ENCODE measurements at places on chromosomes 3 and 15. TPM values are rescaled to one million over a fixed set of nuclear protein-coding genes. Genes with fewer than 3 reads are reported as not detected.
A peak's percentile ranks its signal among the peaks of the same experiment; 100 is the strongest.

DNA sequence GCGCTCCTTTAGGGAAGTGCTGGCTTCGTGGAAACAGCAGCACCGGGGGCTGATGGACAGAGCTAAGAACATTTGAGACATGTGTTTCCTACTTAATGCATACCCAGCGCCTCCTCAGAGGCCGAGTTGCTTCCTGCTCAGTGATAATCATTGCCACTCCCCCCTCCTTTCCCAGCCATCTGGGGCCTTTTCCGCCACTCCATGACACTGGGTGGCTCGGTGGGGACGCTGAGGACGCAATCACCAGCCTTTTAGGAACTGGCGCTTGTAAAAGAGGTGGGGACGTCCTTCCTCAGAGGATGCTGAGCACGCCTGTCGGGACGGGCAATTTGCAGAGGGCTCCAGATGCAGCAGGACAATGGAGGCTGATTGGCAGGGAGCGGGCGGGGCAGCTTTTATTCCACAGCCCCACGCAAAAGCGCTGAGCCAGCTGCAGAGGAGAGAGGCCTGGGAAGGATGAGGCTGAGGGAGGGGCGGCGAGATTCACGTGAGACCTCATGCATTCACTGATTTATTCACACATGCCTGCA, 22.2 kb upstream of the IQSEC1 start:
- H3K27me3 ChIP-seq: no peaks in the 10 kb centered on the region
- no peaks in the 10 kb centered on the region for H3K36me3 ChIP-seq
- no peak for DNase-seq
- peaks cover 28% of the 10 kb centered on the region for H3K4me1 ChIP-seq
- no peak overlapping the region for H3K4me3 ChIP-seq

GRCh38 chr3:9951962-9952805, at the start of gene PRRT3:
TSS of gene PRRT3 (minus strand) at chr3:9952408. CDS start at chr3:9950115, 2,293 bp downstream.
- DNase-seq: peak; percentile 50
- H3K36me3 ChIP-seq: no peaks in the 10 kb centered on the region
- H3K27ac ChIP-seq: no peak within 1 kb of the TSS
- peak within 1 kb of the TSS; percentile 48 for H3K4me3 ChIP-seq

DNA sequence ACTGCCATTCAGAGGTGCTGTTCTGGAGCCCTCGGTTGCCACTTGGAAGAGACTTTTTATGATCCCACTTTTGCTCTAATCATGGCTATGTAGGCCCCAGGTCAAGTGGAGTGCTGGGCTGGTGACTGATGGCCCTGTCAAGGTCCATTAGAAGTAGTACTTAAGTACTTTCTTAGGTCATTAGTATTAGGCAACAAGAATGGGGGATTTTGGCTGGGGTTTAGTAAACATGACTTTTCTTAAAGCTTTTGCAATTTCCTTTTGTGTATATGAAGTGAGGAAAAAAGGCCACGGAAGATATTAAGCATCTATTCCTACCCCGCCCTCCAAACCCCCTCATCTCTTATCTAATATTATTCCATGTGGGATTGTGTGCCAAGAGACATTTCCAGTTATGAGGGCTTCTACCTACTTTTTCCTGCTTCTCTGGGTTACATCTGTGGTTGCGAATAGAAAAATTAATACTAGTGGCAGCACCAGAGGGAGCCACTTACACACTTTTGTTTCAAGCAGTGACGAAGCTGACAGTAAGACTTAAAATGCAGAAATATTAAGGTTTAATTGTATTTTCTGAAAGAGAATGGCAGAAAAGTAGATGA, 13.9 kb downstream of the NLGN1 start:
- H3K4me1 ChIP-seq: no peaks in the 10 kb centered on the region
- no peak overlapping the region for H3K4me3 ChIP-seq
- peak; percentile 46 for DNase-seq
- no peaks in the 10 kb centered on the region for H3K36me3 ChIP-seq
- no peaks in the 10 kb centered on the region for H3K27me3 ChIP-seq

DNA sequence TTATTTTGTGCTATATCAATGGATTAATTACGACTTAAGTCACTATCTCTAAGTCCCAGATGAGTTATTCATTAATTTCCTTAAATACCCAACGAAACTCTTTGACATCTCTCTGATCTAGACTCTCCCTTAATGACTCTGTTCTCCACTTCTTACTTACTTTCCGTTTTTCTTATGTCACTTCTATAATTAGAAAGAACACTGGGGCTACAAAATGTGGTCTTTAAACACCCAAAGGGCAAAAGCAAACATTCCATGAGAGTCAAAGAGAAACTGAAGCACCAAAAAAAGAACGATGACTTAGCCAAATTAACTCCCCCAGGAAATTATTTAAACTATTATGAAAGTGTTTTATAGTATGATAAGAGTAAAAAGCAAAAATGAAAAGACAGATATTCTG, 166.4 kb upstream of the UBE2E2 start:
- no peak overlapping the region for H3K27ac ChIP-seq
- no peaks in the 10 kb centered on the region for H3K27me3 ChIP-seq

DNA sequence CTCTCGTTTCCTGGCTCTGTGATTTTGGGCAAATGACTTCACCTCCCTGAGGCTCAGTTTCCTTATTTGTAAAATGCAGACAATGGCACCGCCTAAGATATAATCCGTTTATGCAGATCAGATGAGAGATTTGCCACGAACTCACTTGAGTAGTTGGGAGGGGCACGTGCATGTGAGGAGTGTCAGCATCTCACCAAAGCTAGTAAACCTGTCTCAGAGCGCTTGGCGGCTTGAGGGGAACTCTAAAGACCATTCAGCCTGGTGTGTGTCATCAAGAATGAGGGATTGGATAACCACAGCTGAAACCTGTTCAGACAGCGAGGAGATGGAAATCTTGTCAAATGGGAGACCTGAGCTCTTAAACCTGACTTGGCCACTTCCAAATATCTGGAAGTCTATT, 48.7 kb downstream of the BDH1 start:
- H3K36me3 ChIP-seq: no peaks in the 10 kb centered on the region
- no peak overlapping the region for H3K27ac ChIP-seq
- H3K4me1 ChIP-seq: no peaks in the 10 kb centered on the region
- no peak for DNase-seq
- H3K4me3 ChIP-seq: no peak overlapping the region
- no peaks in the 10 kb centered on the region for H3K27me3 ChIP-seq

DNA sequence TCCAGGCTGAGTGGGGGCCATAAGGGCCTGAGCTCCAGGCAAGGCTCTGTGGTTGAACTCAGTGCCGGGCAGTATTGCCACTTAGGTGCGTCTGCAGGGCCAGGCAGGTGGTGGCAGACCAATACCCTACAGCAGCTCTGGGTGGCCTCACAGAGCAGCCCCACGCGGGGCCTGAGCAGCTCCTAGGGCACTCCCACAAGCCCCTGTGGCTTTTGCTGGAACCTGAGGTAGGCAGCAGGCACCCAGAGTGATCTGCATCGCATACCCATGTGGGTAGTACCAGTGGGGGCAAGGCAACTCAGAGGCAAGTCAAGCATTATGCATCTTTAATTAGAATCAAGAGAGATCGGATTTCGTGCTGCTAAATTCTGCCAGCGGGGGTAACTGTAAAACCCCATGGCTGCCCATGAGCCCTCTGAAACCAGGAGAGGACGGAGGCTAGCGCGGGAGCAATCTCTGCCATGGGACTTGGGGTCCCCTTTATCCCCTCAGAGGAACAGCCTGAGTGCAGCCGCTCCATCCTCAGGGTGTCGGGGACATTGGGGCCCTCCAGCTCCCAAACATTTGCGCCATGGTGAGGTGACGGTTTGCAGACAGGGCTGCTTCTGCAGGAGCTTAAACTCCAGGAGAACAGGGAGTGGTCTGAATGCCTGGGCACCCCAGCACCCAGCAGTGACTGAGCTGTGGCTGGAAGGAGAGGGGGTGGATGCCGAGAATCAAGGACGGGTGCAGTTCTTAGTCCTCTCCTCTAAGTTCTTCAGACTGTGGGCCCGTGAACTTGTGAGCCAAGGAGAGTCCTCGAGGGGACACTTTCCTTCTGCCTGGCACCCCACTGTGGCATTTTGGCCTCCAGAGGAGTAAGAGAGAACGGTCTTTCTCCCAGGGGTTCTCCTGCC, 62.4 kb upstream of the PCSK6 start:
- H3K4me1 ChIP-seq: no peaks in the 10 kb centered on the region
- H3K36me3 ChIP-seq: no peaks in the 10 kb centered on the region
- DNase-seq: no peak
- no peak overlapping the region for H3K27ac ChIP-seq
- no peaks in the 10 kb centered on the region for H3K27me3 ChIP-seq

DNA sequence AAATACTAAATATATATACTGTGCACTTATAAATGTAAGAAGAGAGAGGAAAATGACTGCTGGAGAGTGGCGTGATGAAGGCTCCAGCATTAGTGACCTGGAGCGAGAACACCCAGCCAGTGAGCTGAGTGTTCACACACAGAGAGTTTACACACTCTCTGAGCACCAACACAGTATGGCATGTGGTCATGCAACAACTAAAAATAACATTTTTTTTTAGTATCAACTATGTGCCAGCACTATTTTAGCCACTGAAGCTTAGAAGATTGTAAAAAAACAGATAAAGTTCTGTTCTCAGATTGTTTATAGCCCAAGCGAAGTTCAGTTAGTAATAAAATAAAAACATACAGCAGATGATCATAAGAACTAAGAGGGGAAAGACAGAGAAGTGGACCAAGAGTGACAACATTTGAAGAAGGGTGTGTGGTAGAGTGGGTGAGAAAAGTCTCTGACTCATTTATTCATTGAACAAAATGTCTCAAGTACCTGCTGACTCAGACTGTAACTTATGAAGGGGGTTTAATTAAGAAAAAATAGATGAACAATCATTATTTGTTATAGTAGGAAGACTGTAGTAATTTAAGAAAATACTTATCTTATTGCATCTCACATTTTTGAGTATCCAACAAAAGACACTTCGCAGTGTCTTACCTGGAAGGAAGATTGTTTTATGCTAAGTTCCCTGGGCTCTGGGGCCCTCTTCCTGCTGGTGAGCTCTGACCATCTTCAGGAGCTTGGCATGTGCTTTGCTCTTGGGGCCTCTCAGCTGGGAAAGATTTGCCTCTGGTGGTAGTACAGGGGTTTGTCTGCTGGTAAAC, 43.8 kb downstream of the GAP43 start:
- H3K36me3 ChIP-seq: no peaks in the 10 kb centered on the region
- H3K27me3 ChIP-seq: no peaks in the 10 kb centered on the region
- no peaks in the 10 kb centered on the region for H3K4me1 ChIP-seq
- no peak for DNase-seq

The TUBGCP4 gene
- total RNA-seq: 13.3 TPM

The OXTR gene
- total RNA-seq: 1.8 TPM

DNA sequence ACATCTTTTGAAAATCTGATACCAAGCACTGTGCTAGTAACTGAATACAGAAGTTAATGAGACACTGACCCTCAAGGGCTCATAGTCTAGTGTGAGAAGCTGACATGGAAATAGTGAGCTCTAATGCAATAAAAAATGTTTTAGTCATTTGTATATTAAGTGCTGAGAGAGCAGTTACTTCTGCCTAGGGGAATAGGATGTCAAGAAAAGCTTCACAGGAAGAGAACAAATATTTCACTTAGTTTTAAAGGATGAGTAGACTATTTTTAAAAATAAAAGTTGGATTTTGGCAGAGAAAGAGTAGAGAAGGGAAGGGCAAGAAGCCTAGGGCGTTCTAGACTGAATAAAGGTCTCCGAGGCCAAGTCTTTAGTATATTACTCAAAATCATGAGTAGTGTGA, 158.4 kb downstream of the ATG7 start:
- no peaks in the 10 kb centered on the region for H3K36me3 ChIP-seq
- H3K27me3 ChIP-seq: no peaks in the 10 kb centered on the region
- no peak for DNase-seq
- H3K4me3 ChIP-seq: no peak overlapping the region

- no peaks in the 10 kb centered on the region for H3K27me3 ChIP-seq
- no peak overlapping the region for H3K4me3 ChIP-seq
- H3K27ac ChIP-seq: no peak overlapping the region
- no peak for DNase-seq
- H3K36me3 ChIP-seq: no peaks in the 10 kb centered on the region
- no peaks in the 10 kb centered on the region for H3K4me1 ChIP-seq
Observed at GRCh38 chr3:141754032-141754431, 9.2 kb upstream of the GRK7 start.

GRCh38 chr15:78425643-78426042, 12.4 kb upstream of the IREB2 start:
- no peaks in the 10 kb centered on the region for H3K4me1 ChIP-seq
- DNase-seq: no peak
- no peaks in the 10 kb centered on the region for H3K36me3 ChIP-seq
- H3K4me3 ChIP-seq: no peak overlapping the region

- no peaks in the 10 kb centered on the region for H3K27me3 ChIP-seq
- no peaks in the 10 kb centered on the region for H3K4me1 ChIP-seq
- no peak for DNase-seq
- H3K27ac ChIP-seq: no peak overlapping the region
- no peaks in the 10 kb centered on the region for H3K36me3 ChIP-seq
- H3K4me3 ChIP-seq: no peak overlapping the region
Observed at GRCh38 chr3:141343865-141344271, 24.4 kb upstream of the ZBTB38 start.

GRCh38 chr15:95930659-95931375, 399.7 kb upstream of the NR2F2 start:
- H3K4me1 ChIP-seq: peaks cover 8% of the 10 kb centered on the region
- no peak overlapping the region for H3K27ac ChIP-seq
- H3K4me3 ChIP-seq: no peak overlapping the region
- no peaks in the 10 kb centered on the region for H3K36me3 ChIP-seq
- no peaks in the 10 kb centered on the region for H3K27me3 ChIP-seq

- H3K4me3 ChIP-seq: no peak overlapping the region
- peaks cover 10% of the 10 kb centered on the region for H3K4me1 ChIP-seq
- no peaks in the 10 kb centered on the region for H3K27me3 ChIP-seq
Observed at GRCh38 chr15:88401996-88402656, 65.1 kb downstream of the MRPL46 start.

DNA sequence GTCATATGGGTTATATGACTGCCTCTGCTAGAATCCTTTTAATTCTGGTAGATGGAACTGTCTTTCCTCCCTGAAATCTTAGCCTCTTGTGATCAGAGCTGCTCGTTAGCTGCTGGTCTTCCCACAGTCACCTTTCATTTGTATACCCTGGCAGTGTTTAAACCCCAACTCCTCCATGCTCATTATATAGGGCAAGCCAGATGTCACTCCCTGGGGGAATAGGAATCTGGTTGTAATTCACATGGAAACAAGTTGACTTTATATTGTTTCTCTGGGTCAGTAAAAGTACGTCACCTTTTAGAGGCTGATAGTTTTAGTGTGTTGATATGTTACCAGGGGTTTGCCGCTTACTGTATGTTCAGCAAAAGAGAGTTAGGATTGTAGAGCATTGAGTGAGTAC, 103.5 kb downstream of the ITPR1 start:
- DNase-seq: no peak
- no peaks in the 10 kb centered on the region for H3K27me3 ChIP-seq
- H3K4me1 ChIP-seq: no peaks in the 10 kb centered on the region
- H3K27ac ChIP-seq: no peak overlapping the region
- H3K36me3 ChIP-seq: no peaks in the 10 kb centered on the region

- H3K4me3 ChIP-seq: no peak overlapping the region
- no peak for DNase-seq
- H3K4me1 ChIP-seq: no peaks in the 10 kb centered on the region
Observed at GRCh38 chr15:100083572-100083971, 258.2 kb downstream of the ADAMTS17 start.

The ZNF502 gene
- 10.8 TPM for total RNA-seq

The SPESP1 gene
- 67.1 TPM for total RNA-seq

- no peak overlapping the region for H3K4me3 ChIP-seq
- H3K27me3 ChIP-seq: no peaks in the 10 kb centered on the region
- no peaks in the 10 kb centered on the region for H3K36me3 ChIP-seq
- DNase-seq: no peak
Observed at GRCh38 chr15:33242165-33242564, 47.7 kb upstream of the FMN1 start.

The SLC12A8 gene
- total RNA-seq: 12.3 TPM
